ENCODE measurements at places on chromosomes 4 and X. TPM values are rescaled to one million over a fixed set of nuclear protein-coding genes. Genes with fewer than 3 reads are reported as not detected.

CD38 gene
- not detected for polyA plus RNA-seq

TRIM60 gene
- not detected for polyA plus RNA-seq

ENOX2 gene
- 48.7 TPM for polyA plus RNA-seq

ASIC5 gene
- not detected for polyA plus RNA-seq

AASDH gene
- 21.6 TPM for polyA plus RNA-seq

TMSB15A gene
- polyA plus RNA-seq: 1,130 TPM

NEXMIF gene
- 12.6 TPM for polyA plus RNA-seq

TRIM75 gene
- polyA plus RNA-seq: not detected

ARHGAP36 gene
- polyA plus RNA-seq: 4.9 TPM

ADAM29 gene
- 0.48 TPM for polyA plus RNA-seq

BMX gene
- not detected for polyA plus RNA-seq

GSPT2 gene
- 25.4 TPM for polyA plus RNA-seq

TBL1X gene
- polyA plus RNA-seq: 2.2 TPM

BEND2 gene
- not detected for polyA plus RNA-seq

SLC4A4 gene
- 9.2 TPM for polyA plus RNA-seq

VCX gene
- not detected for polyA plus RNA-seq

GBA3 gene
- polyA plus RNA-seq: not detected

HMGN5 gene
- polyA plus RNA-seq: 0.80 TPM

KLF8 gene
- polyA plus RNA-seq: 4.1 TPM

WNK3 gene
- polyA plus RNA-seq: 32.8 TPM

DCAF4L1 gene
- polyA plus RNA-seq: 0.42 TPM

KIT gene
- 1.1 TPM for polyA plus RNA-seq

SUPT20HL1 gene
- polyA plus RNA-seq: not detected

RAB33A gene
- polyA plus RNA-seq: 74.7 TPM

DCAF16 gene
- 38.0 TPM for polyA plus RNA-seq
